Central memory CD4-positive, alpha-beta T cell (primary cell): ENCODE measurements at places on chromosomes 3 and 15.

DNA sequence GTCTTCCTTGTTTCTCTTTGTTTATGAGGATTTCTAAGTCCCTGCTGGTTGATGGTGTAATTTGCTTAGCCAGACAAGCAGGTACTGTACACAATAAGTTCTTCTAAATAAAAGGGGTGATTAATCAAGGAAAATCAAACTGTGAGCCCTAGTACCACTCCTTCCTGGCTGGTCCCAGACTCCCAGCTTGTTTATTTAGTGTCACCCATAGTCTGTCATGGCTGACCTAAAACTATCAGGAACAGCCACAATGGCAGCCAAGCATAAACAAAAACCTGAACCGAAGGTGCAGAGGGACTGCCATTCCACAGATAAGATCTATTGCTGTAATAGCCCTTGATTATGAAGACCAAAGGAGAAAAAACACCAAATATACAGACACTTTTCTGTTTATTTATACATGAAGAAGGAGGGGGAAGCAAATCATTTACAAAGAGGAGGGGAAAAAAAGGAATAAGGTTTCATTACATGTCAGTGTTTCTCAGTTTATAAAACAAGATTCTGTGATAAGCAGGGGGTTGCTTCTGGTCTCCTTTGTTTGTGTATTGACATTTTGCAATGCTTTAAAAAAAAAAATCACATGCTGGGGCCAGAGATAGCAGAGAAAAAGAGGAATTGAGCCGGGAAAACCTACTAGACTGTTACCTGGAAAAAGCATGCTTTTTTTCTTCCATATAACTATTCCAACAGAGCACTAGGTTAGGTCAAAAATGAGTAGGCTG is 182.4 kb upstream of the DPH6 start:
- DNase-seq: no peak

DNA sequence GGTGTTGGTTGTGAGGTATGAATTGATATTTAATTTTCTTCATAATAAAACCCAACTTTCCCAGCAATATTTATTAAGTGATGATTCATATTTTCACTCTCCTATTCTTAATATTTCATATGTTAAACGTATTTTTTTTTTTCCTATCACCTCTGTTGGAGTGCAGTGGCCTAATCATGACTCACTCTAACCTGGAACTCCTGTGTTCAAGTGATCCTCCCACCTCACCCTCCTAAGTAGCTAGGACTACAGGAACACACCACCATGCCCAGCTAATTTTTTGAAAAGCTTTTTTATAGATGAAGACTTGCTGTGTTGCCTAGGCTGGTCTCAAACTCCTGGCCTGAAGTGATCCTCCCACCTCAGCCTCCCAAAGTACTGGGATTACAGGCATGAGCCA is 8.6 kb downstream of the PARP15 start:
- DNase-seq: no peak

DNA sequence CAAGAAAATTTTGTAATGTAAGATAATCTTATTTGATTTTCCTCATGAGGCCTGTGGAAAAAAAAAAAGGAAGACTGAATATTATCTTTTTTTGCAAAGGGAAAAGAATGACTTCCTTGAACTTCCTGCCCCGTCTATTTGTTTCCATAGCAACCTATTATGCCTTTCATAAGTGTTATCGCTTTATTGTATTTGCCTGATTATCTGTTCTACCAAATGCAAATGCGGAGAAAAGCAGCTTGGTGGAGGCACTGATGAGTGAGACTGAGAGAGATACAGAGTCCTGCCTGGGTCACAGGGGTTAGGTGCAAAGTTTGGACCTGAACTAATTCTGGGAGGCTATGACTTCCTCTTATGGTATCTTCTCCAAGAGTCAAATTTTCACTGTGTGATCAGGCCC is 334.0 kb upstream of the KCNMB2 start:
- no peak for DNase-seq

DNA sequence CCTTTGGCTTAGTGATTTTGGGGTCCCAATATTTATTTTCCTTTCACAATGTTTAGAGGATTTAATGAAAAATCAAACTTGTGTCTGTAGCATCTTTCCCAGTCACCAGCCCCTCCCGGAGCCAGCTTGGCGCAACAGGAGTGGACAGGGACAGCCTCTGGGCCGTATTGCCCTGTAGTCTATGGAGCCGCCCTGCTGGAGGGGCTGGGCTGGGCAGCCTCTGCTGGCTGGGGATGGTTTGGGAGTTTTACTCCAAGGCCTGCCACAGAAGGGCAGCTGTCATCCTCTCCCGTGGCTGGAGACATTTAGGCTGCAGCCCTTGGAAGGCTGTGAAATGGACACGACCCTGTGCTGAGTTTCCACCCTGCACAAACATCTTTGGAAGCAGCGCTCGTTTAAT is 89.4 kb upstream of the RGMA start:
- DNase-seq: no peak

DNA sequence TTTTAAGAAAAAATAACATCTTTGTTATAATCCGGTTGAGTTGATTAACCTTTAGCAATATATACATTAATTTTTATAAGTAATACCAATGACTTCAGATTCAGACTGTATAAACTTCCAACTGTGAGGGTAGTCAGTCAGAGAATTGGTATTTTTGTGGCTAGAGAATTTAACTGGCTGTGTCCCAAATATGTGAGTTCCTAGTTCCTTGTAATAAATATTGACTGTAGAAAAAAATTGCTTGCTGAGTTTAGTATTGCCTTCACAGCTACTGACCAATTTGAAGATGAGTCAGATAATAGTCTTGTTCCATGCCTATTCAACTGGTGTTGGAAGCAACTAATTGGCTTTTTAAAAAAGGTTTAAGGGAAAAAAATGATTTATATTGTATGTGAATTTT is 210.8 kb downstream of the GAP43 start:
- no peak for DNase-seq

- DNase-seq: no peak
These were observed 8.3 kb upstream of the PLCH1 start for GRCh38 chr3:155753038-155753639.

DNA sequence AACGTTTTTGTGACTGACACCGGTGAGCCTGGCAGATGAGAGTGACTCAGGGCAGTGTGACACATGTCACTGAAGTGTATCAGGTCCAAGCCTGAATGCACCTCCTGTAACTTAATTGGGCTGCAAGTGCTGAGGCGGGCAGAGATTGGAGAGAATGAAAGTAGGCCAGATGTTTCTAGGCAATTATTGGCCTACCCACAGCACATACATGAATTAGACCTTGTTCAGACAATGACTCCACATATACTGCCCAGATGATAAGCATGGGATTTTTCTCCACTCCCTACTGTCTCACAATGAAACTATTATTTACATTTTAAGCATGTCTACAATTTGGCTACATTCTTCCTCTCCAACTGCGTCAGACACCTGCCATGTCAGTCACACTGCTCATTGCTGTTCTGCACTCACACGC is 187.3 kb upstream of the ZNF385D start:
- no peak for DNase-seq
